Inflammatory macrophage treated with lipopolysaccharide for 1 hour (primary cell): ENCODE measurements at places on chromosomes 7 and 10.

- DNase-seq = no peak
Observed at GRCh38 chr10:74394416-74394969, 243.5 kb downstream of the ADK start.

DNA sequence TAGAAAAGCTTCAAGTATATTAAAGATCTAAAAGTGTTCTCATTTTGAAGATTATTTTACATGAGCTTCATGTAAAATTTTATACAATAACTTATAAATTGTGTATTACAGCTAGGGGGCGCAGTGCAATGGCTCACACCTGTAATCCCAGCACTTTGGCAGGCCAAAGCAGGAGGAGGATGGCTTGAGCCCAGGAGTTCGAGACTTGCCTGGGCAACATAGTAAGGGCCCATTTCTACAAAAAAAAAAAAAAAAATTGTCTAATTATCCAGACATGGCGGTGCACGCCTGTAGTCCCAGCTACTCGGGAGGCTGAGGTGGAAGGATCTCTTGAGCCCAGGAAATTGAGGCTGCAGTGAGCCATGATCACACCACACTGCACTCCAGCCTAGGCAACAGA, 16.6 kb downstream of the ACBD5 start:
- DNase-seq = peak; percentile 51

DNA sequence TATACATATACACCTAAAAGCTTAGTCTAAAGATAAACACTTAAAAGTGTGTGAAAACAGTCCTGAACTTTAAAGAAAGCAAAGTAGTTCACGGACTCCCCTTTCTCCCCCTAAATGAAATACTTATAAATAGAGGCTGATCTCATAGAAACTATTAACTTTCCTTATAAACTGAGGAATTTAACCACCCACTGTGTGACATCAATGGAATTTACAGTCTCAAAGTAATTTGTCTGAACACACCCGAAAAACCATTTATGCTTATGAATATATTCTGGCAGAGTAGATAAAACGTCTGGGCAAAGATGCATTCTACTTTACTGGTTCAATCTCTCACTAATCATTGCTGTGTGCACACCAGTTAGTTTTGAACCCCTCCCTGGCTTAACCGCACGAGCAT, 181.8 kb upstream of the DGKB start:
- DNase-seq = no peak

GRCh38 chr10:122249991-122250750, 20.9 kb upstream of the BTBD16 start:
- DNase-seq = no peak

- DNase-seq = no peak
Observed at GRCh38 chr7:157402911-157403534, 66.2 kb downstream of the DNAJB6 start.

- DNase-seq = no peak
Observed at GRCh38 chr10:6465437-6465836, 114.6 kb downstream of the PRKCQ start.

DNA sequence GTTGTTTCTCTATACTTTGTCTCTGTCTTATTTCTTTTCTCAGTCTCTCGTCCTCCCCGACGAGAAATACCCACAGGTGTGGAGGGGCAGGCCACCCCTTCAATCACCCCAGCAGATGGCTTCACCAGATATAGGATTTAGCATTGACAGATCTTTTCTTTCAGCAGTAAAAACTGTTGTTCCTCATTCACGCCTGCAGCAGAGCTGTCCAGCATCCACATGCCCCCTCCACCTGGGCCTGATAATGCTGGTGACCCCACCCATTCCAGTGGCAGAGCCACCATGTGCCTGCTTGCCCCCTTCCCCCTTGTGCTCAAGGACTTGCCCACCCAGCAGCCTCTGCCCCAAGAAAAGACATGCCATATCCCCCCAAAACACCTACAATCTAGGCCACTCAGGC, 15.5 kb downstream of the FRG2B start:
- DNase-seq = no peak

GRCh38 chr7:538764-539685, 19.4 kb upstream of the PDGFA start:
- no peak for DNase-seq

- no peak for DNase-seq
Observed at GRCh38 chr7:40763319-40764287, 628.8 kb downstream of the SUGCT start.

- DNase-seq = no peak
Observed at GRCh38 chr10:77168861-77169260, 468.7 kb downstream of the KCNMA1 start.

GRCh38 chr10:89214566-89215165, 7.5 kb upstream of the CH25H start:
- no peak for DNase-seq

GRCh38 chr10:118108194-118109026, 61.7 kb upstream of the RAB11FIP2 start:
- no peak for DNase-seq

DNA sequence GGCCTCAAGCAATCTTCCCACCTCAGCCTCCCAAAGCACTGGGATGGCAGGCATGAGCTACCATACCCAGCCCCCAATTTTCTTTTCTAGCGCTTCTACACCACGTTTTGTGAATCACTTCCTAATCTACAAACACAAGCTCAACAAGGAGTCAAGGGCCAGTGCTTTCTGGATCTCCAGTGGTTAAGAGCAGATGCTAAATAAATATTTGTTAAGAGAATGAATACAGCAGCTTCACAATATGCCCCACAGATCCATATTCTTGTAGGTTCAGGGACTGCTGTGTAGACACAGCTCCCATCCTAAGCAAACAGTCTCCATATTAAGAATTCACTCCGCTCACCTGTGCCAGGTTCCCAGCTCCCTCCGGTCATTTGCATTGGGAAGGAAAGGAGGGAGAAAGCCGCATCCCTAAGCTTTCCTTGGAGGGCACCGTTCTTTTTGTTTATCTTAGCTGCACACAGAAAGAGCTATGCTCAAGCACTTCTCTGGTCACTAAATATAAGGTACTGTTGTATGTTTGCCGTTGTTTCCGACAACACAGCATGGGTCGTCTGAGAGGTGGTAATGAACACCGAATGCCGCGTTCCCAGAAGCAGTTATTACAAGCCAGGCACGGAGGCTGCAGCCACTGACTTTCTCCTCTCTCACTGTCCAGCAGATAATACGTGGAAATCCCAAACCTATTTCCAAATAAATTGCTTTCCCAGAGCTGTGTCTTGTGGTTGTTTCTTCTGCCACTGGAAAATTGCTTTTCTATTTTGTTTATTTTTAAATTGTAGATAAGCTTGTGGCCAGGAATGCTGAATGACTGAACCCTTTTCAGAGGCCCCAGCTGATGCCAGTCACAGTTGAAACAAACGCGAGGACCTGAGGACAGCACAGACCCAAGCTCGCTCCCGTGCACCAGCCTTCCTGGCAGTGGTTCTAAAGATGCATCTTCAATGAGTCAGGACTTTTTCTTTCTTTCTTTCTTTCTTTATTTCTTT, 217.1 kb downstream of the PRPF18 start:
- DNase-seq = no peak

DNA sequence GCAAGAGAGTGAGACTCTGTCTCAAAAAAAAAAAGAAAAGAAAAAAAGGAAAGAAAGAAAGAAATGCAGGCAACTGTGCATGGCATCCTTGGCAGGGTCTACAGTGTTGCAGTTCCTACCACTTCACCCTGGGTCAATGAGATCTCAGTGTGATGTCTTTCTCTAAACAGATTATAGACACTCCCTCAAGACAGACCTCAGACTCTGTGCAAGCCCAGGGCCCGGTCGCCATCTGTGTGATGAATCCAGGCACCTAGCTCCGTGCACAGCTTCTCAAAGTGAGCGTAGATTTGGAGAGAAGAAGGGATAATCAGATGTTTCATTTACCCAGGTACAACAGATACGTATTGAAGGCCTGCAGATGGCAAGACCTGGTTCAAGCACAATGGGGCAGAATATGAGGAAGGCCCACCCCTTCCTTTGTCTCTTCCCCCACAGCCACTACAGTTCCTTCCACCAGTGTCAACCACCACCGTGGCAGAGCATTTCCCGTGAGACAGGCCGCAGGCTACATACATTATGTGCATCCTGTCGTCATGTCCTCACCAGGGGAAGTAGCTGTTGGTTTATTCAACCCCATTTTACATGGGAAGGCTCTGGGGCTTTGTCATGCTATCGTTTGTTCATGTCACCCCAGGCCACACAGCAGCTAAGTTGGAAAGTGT, 471.7 kb upstream of the GALNT17 start:
- DNase-seq = no peak

- DNase-seq = no peak
Observed at GRCh38 chr10:126997801-126998590, 92.8 kb downstream of the DOCK1 start.

- DNase-seq = no peak
Observed at GRCh38 chr7:54090652-54091213, 451.4 kb upstream of the VSTM2A start.

GRCh38 chr7:57216340-57216739, 84.1 kb upstream of the ZNF479 start:
- DNase-seq = no peak

DNA sequence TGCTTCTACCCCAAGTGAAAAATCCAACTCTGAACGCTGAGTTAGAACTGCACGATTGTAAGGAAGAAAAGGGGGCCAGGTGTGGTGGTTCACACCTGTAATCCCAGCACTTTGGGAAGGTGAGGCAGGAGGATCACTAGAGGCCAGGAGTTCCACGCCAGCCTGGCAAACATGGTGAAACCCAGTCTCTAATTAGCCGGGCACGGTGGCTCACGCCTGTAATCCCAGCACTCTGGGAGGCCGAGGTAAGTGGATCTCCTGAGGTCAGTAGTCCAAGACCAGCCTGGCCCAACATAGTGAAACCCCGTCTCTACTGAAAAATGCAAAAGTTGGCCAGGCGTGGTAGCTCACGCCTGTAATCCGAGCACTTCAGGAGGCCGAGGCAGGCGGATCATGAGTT, 9.0 kb downstream of the GUSB start:
- DNase-seq = no peak

GRCh38 chr10:126430512-126430911, 42.2 kb upstream of the ADAM12 start:
- DNase-seq = no peak

- no peak for DNase-seq
Observed at GRCh38 chr7:113000316-113001020, 86.2 kb downstream of the GPR85 start.

GRCh38 chr10:12181065-12181775, 14.5 kb downstream of the NUDT5 start:
- peak; percentile 67 for DNase-seq

DNA sequence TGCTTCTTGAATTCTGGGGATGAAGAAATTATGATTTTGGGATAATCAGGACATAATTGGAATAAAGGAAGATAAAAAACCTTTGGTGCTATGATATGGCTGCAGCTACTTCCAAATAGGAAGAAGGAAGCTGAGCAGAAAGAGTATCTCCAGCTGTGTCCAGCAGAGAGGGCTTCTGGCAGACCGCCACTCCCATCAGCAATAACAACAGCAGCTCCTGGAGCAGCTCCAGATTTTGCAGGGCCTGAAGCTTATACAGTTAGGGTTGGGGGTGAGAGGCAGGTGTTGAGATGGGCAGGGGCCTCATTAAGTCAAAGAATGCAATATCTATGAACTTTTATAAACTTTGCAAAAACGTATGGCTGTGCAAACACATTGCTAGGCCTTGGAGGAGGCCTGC, 62.3 kb downstream of the C10orf120 start:
- DNase-seq = no peak

GRCh38 chr10:11510736-11511135, 100.7 kb downstream of the USP6NL start:
- DNase-seq = no peak

DNA sequence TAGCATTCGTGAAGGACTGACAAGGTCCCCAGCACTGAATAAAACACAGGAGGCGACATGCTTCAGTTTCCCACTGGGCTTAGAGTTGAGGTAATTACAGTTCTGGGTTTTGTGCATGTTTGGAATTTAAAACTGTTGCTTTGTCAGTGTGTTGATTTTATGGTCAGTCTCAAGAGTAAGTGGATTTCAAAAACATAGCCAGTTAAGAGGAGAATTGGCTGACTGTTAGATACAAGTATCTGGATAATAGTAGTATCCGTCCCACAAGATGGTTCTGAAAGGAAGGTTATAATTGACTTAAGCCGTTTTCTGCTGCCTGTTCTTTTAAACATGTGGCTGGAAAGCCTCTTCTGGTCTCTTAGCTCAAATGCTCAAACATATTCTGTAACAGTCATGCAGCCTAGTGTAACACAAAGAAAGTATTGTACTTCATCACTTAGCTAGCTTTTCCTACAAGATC, 170.9 kb downstream of the POLR1F start:
- no peak for DNase-seq

- DNase-seq = peak; percentile 11
Observed at GRCh38 chr10:88374392-88375175, 208.5 kb downstream of the RNLS start.

DNA sequence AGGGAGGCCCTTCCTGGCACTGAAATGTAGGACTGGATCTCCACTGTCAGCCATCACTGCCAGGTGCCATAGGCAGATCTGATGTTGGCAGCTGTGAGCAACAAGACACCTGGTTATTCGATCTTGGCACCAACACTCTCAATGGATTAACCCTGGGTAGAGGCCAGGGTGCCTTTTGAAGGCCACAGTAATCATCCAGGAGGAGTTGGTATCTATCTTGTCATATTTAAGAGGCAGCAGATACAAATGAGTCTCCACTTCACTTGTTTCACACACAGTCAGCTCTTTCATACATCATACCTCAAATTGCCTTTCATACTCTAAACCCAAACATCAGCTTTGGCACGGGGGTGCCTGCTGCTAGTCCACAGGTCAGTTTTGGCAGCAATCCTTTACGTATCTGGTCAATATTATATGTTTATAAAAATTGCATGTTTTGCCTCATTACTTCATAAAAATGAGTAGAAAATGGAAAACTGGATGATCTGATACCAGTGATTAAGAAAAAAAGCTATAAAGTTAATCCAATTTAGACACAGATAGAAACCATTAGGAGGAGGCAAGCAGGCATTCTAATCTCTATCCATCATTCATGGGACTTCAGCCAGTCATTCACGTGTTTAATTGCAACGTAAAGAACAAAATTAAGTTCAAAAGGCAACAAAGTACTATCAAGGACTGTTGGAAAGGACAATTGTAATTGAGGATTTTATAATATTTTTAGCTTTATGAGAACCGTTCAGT, 12.7 kb upstream of the CACUL1 start:
- DNase-seq = no peak
